SHP77 treated with DMSO at 0.1 percent for 48 hours (cell line): ENCODE measurements at places on chromosomes 2 and 18.

GRCh38 chr2:17617516-17617915, 77.0 kb downstream of the VSNL1 start:
- no peak for DNase-seq

DNA sequence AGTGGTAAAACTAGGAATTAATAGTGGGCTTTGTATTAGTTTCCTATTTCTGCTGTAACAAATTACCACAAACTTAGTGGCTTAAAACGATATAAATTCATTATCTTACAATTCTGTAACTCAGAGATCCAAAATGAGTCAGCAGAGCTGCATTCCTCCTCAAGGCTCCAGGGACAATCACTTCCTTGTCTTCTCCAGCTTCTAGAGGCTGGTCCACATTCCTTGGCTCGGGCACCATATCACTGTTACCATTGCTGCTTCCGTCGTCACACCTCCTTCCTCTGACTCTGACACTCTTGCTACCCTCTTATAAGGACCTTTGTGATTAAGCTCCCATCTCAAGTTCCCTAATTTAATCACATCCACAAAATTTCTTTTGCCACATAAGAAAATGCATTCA, 567.8 kb upstream of the KLHL29 start:
- DNase-seq = no peak

DNA sequence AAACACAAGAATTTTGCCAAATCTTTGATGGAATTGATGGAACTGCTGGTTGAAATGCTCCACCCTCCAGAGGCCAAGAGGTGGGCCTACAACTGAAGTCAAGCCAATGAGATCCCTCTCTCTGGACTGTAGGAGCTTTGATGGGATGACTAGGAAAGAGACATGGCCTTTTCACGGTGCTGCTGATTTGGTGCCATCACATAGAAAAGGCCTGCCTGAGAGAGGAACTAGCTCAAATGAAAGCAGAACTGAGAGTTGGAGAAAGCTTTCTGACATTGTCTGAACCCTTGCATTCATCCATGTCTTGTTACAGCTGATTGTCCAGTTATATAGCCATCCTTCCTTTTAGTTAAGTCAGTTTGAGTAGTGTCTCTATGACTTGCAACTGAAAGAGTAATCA, 283.8 kb upstream of the LYPD1 start:
- no peak for DNase-seq

GRCh38 chr2:129011466-129012061, 692.9 kb upstream of the HS6ST1 start:
- peak; percentile 10 for DNase-seq

DNA sequence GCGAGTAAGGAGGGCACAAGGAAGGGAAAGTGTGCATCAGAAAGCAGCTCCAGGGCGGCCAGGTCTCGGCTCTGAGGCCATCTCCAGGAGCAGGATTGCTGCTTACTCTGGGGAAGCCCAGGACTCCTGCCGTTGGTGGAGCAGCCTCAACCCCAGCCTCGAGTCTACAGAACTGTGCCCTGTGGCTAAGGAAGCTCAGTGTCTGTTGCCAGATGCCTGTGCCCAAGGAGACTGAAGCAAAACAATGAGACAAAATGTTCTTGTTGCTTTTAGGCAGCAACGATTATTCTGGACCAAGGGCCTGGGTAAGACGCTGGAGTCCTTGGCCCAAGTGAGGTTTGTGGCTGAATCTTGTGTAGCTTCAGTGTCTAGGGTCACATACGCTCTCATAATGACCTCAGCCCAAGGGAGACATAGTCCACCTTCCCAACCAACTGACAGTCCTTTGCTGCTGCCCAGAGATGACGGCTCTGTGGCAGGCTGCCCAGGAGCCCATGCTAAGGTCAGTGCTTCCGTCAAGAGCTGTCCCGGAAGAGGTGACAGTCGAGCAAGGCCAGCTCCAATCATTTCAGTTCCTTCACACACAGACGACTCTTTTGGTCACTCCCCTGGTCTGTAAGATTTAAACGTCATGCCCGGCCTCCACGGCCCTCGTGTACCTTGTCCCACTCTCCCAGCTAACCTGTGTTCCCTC, 223.8 kb downstream of the TTC32 start:
- DNase-seq = no peak

GRCh38 chr2:234752966-234753365, 198.9 kb upstream of the SH3BP4 start:
- DNase-seq = no peak
